ENCODE measurements at places on chromosomes 16 and 17.
A peak's percentile ranks its signal among the peaks of the same experiment; 100 is the strongest.

DNA sequence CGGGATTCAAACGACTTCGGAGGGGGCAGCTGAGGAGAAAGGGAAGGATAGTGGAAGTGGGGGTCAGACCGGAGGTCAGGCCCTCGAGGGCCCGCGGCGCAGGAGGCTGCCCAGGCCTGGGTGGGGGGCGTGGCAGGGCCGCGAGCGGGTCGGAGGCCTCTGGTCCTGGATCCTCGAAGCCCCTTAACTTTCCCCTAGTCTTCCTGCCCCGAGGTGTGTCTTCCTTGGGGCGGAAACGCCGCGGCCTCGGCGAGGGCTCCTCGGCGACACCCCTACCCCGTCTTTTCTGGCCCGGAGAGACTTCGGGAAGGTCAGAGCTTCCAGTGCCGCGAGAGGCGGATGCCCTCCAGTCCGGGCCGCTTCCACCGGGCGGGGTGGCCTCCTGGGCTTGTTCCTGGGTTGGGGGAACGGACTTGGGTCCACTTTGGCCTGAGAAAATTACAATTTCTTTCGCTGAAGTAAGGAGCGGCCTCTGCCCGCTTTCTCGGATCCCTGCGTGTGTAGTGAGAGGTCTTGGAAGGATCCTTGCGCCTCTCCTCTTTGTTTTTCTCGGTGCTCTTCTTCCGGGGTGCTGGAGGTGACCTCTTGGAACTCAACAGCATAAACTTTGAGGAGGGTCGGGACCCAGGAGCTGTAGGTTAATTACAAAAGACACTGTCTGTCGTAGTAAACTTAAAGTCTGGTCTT is 491 bp downstream of the IST1 start:
- peak; percentile 50 for DNase-seq

- DNase-seq, result no peak
Observed at GRCh38 chr16:89293276-89294143, 76.0 kb downstream of the ZNF778 start.

DNA sequence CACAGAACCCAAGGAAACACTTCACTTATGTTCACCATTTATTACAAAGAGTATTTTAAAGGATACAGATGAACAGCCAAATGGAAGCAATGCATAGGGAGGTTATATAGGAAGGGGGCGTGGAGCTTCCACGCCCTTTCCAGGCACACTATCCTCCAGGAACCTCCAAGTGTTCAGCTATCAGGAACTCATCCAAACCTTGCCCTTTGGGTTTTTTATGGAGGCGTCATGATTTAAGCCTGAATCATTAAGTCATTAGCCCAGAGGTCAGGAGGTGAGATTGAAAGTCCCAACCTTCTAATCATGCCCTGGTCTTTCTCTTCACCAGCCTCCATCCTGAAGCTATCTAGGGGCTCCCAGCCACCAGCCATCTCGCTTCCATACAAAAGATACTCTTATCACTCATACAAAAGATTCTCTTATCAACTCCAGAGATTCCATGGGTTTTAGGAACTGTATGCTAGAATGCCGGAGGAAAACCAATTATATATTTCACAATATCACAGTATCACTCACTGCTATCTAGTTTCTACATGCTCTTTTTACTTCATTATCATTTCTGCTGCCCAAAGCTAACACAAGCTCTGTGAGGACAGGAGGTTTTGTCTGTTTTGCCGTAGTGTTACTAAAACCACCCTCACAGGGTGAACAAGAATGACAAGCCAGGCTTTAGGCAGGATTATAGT is 213.4 kb downstream of the SLC39A11 start:
- DNase-seq, result no peak

DNA sequence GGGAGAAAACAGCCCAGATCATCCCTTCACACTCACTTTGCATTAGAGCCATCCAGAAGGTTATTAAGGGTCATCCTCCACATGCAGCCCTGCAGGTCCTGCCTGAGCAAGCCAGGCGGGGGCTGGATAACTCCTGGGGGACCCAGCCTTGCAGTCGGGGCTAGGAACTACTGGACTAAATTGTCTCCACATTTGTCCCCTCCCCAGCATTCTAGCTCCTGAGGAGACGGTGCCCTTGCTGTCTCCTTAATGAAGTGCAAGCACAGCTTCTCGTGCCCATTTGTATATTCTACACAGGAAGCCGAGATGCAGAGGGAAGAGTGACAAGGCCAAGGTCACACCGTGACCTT is 185.2 kb downstream of the C16orf95 start:
- no peak for DNase-seq

- DNase-seq, result peak; percentile 44
Observed at GRCh38 chr16:9256196-9256595, 164.8 kb downstream of the HAPSTR1 start.

- no peak for DNase-seq
Observed at GRCh38 chr16:86038926-86039310, 140.0 kb downstream of the IRF8 start.

DNA sequence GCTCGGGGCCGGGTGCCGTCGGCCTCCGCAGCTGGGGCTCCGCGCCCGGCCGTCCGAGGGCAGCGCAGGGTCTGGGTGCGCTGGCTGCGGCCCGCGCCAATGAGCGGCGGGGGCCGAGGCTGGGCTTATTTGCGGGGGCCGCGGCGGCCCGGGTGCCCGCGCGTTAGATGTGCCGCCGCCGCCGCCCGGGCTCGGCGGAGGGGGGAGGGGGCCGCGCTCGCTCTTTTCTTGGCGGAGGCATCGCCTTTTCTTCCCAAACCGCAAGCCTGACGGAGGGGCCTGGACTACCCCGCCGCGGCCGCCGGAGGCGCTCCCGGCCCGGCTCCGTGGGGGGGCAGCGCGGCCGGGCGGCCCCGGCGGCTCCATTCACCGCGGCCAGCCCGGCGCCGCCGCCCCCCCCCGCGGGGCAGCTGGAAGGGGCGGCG is at the start of gene NOTUM:
Gene NOTUM (minus strand): TSS at position 101 of the 425 bp plus-strand sequence. CDS start 278 bp downstream, outside the sequence.
- no peak for DNase-seq

DNA sequence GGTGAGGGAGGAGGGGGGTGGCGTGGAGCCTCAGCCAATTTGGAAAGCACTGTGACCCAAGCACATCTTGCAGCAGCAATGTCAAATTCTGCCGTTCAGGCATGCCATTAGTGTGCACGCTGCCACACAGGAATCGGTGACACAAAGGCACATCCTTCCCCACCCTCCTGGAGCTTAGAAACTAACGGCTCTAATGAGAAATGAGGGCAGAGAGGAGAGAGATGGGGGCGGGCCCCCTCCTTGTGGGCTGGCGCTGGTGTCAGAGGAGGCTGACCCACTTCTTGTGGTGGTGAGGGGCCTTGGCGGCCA is 94.8 kb downstream of the RTN4RL1 start:
- no peak for DNase-seq

DNA sequence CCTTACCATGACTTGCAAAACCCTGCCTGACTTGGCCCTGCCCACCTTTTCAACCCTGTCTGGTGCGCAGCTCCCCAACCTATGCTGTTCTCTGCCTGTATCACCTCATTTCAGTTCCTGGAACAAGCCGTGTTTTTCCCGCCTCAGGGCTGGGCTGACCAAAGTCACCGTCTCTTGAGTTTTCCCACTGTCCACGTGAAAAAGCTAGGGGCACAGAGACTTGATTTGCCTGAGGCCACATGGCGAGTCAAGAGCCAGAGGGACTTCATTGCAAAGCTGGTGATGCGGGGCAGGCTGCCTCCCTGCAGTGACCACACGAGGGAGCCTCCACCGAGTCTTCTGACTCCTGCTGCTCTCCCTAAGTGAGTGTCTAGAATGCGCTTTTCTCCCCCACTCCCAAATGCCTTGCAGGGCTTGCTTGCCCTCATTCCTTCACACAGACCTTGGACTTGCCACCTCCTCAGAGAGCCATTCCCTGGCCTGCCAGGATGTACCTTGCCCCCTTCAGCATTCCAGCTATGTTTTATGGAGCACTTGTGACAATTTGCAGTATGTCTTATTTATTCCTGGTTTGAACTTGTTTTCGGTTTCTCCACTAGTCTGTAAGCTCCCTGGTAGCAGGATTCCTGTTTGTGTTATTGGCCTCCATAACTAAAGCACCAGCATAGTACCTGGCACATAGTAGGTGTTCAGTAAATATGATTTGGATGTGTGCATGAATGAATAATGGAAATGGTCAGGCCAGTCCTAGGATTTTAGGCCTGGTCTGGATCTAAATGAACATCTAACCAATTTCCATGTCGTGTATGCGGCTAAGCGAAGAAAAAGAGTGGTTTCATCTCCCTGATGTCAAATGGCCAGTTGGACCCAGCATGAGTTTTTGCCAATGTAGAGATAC is 252.3 kb downstream of the SNX29 start:
- DNase-seq, result peak; percentile 39

DNA sequence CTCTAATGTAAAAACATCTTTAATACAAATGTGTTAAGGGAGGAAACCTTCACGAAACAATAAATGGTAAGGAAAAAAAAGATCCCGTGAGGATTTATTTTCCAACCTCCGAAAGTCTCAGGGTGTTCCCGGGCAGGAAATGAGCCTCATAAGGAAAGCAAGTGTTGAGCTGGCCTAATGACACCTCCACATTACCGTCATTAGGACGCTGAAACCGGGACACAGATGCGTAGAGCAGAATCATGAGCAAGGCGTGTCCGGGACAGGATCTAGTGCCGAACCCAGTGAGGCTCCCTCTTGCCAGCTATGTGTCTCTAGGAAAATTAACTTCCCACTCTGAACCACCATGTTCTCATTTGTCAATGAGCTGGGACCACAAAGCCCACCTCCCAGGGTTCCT is 22.7 kb upstream of the CYTH1 start:
- DNase-seq, result no peak

DNA sequence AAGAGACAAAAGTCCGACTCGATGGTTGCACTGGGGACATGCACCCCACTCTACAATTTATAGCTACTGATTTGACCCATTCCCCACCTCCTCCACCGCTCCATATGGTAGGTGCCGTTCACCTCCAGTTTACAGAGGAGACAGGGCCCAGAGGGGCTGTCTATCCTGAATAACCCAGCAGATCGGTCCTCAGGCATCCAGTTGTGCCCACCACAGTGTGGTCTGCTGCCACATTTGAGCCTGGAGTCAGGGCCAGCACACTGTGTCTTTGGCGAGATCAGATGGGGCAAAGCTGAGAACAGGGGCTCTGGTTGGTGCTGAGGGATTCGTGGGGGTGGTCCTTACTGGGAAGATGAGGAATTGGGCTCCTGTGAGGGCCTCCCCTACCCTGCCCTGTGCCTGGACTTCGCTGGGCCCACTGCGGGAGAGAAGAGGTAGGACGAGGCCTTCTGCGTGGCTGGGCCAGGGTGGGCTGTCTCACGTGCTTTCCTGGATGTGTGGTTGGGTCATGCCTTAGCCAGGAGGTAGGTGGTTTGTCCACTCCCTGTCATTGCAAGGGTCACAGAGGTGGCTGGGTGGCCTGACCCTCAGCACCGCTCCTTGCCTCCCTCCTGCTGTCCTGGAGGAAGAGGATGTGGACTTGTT is 2.8 kb downstream of the ADCY7 start:
- no peak for DNase-seq

GRCh38 chr16:67652578-67653127 is 7.4 kb downstream of the ACD start:
- no peak for DNase-seq

DNA sequence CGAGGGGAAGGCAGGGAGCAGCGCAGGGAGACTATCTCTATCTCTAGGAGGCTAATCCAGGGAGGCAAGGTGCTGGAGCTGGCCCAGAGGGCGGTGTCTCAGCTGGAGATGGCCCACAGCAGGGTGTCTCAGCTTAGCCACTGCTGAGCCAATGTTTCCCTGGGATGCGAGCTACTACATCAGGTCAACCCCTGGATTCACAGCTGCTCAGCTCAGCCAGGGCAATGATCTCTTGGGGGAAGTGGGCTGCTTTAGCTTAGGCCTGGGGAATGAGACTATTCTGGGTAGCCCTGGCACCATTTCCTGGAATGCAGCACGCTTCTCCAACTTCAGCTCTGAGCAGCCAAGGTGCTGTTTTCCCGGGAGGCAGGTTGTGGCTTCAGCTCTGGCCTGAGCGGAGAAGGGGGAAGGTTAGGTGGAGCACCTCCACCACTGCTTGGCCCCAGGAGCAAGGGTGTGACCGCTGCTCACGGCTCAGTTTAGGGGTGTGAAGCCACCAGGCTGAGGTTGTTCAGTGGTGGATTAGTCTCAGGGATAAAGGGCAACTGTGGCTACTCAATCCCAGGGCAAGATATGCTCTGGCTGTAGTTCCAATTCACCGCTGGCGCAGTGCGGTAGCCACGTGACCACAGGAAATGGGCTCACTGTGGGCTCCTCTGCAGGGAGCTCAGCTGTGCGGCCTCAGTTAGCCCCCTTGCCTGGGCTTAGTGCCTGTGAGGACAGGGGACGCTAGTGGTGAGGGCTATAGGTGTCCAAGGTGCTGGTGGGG is 5.2 kb upstream of the PRSS21 start:
- DNase-seq, result no peak

DNA sequence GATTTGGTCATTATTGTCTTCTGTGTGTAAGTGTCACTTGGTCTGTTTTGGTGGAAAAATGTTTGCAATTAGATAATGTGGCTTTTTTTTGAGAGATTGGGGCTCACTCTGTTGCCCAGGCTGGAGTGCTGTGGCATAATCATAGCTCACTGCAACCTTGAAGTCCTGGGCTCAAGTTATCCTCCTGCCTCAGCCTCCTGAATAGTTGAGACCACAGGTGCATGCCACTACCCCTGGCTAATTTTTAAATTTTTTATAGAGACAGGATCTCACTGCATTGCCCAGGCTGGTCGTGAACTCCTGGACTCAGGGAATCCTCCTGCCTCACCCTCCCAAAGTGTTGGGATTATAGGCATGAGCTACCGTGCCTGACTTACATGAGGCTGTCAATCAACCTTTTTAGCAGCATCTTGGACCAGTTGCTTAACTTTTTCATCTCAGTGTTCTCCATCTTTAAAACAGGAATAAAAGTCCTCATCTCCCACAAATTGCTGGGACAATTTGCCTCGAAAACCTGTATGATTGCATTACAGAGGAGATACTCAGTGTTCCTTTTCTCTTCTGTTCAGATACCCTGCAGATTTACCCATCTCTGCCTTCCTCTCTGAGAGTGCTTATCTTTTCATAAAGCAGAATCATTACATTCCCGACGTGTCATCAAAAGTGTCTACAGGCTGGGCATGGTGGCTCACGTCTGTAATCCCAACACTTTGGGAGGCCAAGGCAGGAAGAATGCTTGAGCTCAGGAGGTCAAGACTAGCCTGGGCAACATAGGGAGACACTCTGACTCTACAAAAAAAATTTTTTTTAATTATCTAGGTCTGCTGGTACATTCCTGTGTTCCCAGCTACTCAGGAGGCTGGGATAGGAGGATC is 19.1 kb downstream of the ACSF2 start:
- no peak for DNase-seq

GRCh38 chr16:27275394-27275793 is 6.8 kb upstream of the NSMCE1 start:
- no peak for DNase-seq

- no peak for DNase-seq
Observed at GRCh38 chr16:9047689-9048301, 43.6 kb upstream of the HAPSTR1 start.

DNA sequence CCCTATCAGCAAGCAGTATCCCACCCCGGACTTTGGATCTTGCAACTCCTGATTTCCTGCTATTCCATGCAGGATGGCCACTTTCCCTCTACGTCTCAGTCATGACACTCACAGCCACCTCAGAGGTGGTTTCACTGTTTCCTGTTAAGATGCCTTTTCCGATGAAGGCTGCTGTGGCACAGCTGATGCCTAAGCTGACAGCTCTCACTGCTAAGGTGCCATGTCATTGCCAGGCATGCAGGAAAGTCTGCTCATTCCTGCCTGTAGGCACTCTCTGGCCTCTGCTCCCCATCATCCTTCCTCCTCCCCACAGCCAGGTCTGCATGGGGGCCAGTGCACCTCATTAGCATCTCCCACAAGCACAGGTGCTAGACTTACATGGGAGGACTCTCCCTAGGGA is 173.0 kb downstream of the CBLN1 start:
- DNase-seq, result no peak

GRCh38 chr17:43772877-43773648 is 5.7 kb downstream of the DUSP3 start:
- no peak for DNase-seq

All from GM13977 (cell line).